ENCODE measurements at places on chromosomes 5 and 9.

DNA sequence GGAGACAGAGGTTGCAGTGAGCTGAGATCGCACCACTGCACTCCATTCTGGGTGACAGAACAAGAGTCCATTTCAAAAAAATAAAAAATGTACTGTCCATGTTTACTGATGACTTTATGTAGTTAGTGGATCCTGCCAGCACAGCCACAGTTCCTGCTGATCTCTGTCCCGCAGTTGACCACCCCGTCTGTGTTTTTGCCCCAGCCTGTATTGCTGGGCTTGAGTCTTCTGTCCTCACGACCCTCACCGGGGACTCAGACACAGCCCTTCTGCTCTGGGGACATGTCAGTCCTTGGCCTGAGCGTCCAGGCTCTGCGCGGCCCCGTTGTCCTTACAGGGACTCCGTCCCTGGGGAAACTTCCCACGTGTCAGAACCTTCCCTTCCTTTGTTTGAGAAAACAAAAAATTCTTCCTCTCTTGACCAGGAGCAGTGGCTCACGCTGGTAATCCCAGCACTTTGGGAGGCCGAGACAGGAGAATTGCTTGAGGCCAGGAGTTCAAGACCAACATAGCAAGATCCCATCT lies 14.5 kb downstream of the SURF6 start:
- DNase-seq, result no peak

GRCh38 chr9:137771580-137771979 lies 106.0 kb upstream of the CACNA1B start:
- DNase-seq, result no peak

DNA sequence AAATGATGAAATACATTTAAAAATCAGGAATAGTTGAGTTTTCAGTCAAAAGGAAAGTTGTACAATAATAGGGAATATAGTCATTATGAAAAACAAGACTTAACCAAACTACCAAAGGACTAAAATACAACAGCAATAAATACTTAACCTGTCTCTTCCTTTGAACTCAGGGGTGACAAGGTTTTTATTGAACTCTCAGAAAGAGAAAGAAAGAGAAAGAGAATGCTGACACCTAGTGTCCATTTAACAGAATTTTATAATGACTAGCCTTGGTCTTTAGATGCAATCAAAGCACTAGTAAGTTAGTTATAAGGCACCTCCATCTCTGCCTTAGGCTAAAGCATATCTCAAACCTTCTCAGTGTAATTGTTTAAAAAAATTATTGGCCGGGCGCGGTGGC lies 47.5 kb downstream of the UIMC1 start:
- DNase-seq, result no peak

- DNase-seq, result no peak
Measured at GRCh38 chr9:129576546-129577543, 44.1 kb downstream of the C9orf50 start.

DNA sequence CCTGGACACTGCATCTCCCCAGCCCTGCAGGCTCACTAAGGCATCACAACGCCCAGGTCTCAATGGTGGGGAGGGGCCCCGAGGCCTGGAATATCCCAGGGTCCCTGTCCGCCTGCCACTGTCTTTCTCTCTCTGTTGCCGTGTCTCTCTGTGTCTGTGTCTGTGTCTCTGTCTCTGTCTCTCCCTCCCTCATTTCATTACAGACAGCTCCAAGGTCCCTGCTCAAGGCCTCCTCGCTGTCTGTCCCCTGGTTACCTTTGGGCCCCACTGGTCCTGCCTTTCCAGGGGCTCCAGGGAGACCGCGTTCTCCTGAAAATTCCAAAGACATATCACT lies 3.2 kb downstream of the FCN1 start:
- DNase-seq, result no peak

DNA sequence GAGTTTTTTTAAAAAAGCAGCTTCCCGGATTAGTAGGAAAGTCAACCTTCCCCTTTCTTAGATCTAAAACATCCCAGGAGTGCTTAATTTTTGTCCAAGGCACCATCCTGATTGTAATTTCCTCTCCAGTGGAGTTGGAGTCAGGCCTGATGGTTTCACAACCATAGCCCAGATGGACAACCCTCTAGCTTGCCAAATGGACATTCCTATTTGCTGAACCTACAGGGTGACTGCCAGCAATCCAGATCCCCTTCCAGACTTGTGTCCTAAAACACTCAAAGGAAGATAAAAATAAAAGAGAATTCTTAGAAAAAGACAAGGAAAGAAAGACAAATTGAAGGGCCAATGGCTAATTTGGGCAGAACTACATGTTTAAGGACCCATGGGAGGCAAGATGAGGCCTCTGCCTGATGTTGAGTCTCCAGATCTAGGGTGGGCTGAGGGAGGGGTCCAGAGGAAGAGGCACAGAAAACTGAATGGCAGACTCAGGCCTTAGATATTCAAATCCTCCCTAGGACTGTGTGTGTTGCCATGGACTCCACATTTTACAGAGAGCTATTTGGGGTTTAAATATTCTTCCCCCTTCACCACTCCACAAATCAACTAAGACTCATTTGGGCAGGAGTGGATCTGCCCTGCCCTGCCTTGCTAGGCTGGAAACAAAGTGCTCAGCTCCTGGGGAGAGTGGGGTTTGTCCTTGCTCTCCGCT lies 38.5 kb upstream of the SLC44A1 start:
- no peak for DNase-seq

DNA sequence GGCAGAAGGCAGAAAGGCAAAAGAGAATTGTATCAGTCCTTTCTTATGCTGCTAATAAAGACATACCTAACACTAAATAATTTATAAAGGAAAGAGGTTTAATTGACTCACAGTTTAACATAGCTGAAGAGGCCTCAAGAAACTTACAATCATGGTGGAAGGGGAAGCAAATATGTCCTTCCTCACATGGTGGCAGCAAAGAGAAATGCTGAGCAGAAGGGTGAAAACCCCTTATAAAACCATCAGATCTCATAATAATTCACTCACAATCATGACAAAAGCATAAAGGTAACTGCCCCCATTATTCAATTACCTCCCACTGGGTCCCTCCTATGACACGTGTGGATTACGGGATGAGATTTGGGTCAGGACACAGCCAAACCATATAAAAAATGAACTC lies 312.5 kb upstream of the PTGER4 start:
- DNase-seq, result no peak

All from activated CD4-positive, alpha-beta T cell treated with anti-CD3 and anti-CD28 coated beads, Interleukin-2, amount 50 U/mL, for 1 hour (primary cell).